ENCODE measurements at places on chromosomes 5 and 9. TPM values are rescaled to one million over a fixed set of nuclear protein-coding genes. Genes with fewer than 3 reads are reported as not detected.

The SLC36A3 gene
- not detected for total RNA-seq

The GRXCR2 gene
- total RNA-seq = not detected

The FAM163B gene
- not detected for total RNA-seq

The ACOT12 gene
- total RNA-seq = not detected

The CAVIN4 gene
- total RNA-seq = not detected

The SPATA6L gene
- total RNA-seq = 3.6 TPM

The LEAP2 gene
- 9.6 TPM for total RNA-seq

The PCDHAC1 gene
- 1.8 TPM for total RNA-seq

The CATSPER3 gene
- not detected for total RNA-seq

The AMACR gene
- 5.4 TPM for total RNA-seq

The PCDHA5 gene
- 4.0 TPM for total RNA-seq

The TSLP gene
- not detected for total RNA-seq

The ANXA2R gene
- total RNA-seq = 1.3 TPM

DNA sequence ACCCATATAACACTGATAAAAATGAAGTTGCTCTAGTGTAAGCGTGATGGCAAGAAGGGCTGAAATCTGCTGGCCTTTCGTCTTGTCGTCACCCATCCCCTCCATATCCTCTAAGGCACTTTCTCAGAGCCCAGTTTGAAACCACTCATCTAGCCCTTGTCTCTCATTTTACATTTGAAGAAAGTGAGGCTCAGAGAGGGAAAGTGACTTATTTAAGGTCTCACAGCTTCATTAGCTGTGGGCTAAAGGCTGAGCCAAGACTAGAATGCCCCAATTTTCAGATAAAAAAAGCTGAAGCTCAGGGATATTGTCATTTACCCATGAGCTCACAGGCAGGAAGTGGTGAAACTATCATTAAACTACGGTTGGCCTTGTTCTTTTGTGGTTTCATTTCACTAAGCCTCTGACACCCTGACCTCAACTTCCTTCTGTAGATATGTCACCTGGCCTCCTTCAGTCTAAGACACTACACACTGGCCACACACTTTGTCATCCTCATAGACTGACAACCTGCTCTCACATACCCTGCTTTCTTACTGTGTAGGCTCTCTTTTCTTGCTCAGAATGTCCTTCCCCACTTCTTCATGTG is 176.7 kb upstream of the DMAC1 start:
- H3K36me3 ChIP-seq = no peaks in the 10 kb centered on the region
- DNase-seq = peak; percentile 27
- no peak overlapping the region for H3K4me3 ChIP-seq
- H3K4me1 ChIP-seq = no peaks in the 10 kb centered on the region
- H3K27ac ChIP-seq = no peak overlapping the region

DNA sequence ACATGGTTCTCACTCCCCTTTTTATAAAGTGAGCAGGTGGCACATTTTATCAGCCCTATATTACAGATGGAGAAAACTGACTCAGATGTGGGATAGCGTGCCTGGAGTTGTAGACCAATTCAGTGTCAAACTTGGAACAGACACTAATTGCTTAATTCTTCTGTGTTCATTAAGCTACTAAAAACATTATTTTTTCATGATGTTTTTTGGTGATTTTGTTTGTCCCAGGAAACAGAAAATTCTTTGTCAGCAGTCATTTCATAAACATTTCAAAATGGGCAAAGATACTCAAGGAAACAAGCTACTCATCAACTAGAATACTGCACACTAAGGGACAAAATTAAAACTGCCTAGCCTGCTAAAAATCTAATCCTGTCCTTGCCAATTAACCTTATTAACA is 2.2 kb downstream of the ABHD17B start:
- H3K27ac ChIP-seq = no peak overlapping the region
- no peaks in the 10 kb centered on the region for H3K27me3 ChIP-seq
- DNase-seq = no peak

DNA sequence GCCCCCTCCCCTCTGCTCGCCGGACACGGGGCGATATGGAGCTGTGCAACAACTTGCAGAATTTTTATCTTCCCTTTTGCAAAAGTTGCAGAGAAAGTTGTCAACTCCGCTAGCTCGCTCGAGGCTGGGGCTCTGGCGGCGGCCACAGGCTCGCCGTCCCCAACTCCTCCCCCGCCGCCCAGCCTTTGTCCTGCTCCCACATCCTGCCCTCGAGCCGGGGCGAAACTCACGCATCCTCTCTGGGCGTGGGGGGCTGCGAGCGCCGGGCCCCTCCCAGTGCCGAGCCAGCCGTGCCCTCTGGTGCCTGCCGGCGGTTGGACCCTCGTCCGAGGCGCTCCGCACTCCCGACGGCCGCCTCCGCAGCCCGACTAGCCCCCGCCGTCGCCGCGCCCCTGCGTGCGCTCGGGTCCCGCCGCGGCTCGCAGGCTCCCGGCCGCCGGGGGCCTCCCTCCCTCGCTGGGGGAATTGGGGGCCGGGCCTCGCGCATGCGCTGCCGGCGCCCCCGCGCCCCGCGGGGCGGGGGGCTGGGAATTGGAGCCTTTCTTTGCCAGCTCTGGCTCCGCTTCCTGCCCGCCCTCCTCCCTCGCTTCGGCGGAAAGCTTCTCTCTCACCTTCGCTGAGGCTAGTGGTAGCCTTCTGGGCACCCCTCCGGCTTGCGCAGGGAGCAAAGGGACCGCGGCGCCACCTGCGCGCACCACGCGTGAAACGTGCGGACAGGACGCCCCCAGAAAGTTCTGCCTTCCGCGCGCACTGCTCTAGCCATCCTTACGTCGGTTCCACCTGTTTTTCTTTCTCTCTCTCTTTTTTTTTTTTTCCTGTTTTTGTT is at the start of gene CCNJL:
Gene CCNJL (minus strand): TSS at position 431 of the 826 bp plus-strand sequence. CDS start 641 bp downstream, outside the sequence.
- no peak within 1 kb of the TSS for H3K4me3 ChIP-seq
- H3K27me3 ChIP-seq = no peaks in the 10 kb centered on the region
- H3K36me3 ChIP-seq = no peaks in the 10 kb centered on the region
- peak; percentile 41 for DNase-seq
- peaks cover 17% of the 10 kb centered on the region for H3K4me1 ChIP-seq
- no peak within 1 kb of the TSS for H3K27ac ChIP-seq

GRCh38 chr9:123505496-123505895 is 149.5 kb downstream of the CRB2 start:
- H3K36me3 ChIP-seq = no peaks in the 10 kb centered on the region
- no peak overlapping the region for H3K27ac ChIP-seq
- H3K4me1 ChIP-seq = no peaks in the 10 kb centered on the region
- H3K4me3 ChIP-seq = no peak overlapping the region
- no peaks in the 10 kb centered on the region for H3K27me3 ChIP-seq

DNA sequence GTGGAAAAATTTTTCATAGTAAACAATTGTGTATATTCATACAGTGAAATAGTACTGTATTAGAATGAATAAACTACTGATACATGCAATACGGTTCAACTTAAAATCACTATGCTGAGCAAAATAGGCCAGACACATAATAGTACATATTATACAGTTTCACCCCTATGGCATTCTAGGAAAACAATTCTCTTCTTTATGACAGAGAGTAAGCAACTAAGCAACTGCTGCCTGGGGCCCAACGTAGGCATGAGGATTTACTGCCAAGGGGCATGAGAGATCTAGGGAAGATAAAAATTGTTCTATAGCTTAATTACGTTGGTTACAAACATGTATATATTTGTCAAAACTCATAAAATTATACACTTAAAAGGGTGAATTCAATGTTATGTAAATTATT is 180.2 kb downstream of the DRD1 start:
- H3K27ac ChIP-seq = no peak overlapping the region
- DNase-seq = no peak
- H3K36me3 ChIP-seq = no peaks in the 10 kb centered on the region
- H3K4me1 ChIP-seq = no peaks in the 10 kb centered on the region

DNA sequence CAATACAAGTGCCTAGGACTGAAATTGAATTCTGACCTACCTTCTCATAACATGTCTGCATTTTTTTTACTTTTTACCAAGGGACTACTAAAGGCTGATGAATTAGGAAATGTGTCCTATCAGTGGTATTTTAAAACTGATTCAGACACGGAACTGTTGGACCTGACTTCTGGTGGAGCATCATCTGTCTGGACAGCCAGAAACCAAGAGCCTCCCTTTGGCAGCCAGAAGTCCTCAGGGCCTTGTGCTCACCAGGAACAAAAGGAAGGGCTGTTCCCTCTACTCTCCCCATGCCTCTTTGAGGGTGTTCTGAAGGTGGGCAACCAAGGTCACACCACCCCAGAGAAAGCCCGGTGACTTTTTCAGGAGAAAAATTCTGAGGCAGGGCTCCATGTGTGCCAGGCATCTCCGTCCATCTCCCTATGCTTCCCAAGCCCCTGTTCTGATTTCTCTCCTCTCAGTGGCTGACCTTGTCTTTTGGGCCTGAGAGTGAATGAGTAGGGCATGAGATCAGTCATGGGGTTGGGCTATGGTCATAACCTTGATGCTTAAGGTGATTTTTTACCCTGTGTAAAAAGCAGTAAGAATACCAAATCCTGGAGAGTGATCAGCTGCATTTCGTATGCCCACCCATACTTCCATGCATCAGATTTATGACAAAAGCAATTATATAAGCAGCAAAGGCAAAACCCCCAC is 143.7 kb downstream of the SCAMP1 start:
- H3K4me1 ChIP-seq = peaks cover 38% of the 10 kb centered on the region
- no peaks in the 10 kb centered on the region for H3K27me3 ChIP-seq
- H3K36me3 ChIP-seq = no peaks in the 10 kb centered on the region
- no peak for DNase-seq
- H3K4me3 ChIP-seq = no peak overlapping the region

DNA sequence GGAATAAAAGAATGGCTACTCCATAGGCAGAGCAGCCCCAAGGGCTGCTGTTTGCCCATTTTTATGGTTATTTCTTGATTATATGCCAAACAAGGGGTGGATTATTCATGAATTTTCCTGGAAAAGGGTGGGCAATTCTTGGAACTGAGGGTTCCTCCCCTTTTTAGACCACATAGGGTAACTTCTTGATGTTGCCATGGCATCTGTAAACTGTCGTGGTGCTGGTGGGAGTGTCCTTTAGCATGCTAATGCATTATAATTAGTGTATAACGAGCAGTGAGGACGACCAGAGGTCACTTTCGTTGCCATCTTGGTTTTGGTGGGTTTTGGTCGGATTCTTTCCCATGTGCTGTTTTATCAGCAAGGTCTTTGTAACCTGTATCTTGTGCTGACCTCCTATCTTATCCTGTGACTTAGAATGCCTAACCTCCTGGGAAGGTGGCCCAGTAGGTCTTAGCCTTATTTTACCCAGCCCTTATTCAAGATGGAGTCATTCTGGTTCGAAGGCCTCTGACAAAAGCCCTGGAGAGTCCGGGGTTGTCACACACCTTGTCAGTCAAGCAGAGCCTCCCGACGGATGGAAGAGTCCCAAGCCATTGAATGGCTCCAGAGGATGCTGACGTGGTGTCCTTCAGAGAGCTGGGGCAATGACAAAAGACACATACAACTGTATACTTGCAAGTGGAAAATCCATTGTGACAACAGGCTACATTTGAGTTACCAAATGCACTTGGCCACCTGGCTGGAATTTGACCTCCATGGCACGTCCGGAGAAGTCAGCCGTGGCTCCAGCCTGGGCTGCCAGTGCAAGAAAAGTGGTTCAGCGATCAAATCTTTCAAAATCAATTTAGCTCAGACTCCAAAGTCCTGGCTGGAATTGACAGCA is 67.1 kb upstream of the CLINT1 start:
- no peak overlapping the region for H3K27ac ChIP-seq
- no peaks in the 10 kb centered on the region for H3K27me3 ChIP-seq
- H3K4me3 ChIP-seq = no peak overlapping the region
- DNase-seq = no peak
- peaks cover 8% of the 10 kb centered on the region for H3K4me1 ChIP-seq
- no peaks in the 10 kb centered on the region for H3K36me3 ChIP-seq

- no peak overlapping the region for H3K27ac ChIP-seq
- H3K4me1 ChIP-seq = peaks cover 10% of the 10 kb centered on the region
- peaks cover 67% of the 10 kb centered on the region for H3K27me3 ChIP-seq
- no peak overlapping the region for H3K4me3 ChIP-seq
- H3K36me3 ChIP-seq = no peaks in the 10 kb centered on the region
Measured at GRCh38 chr5:93603793-93604643, 21.0 kb downstream of the NR2F1 start.

GRCh38 chr9:81394881-81395675 is 294.3 kb downstream of the TLE1 start:
- no peaks in the 10 kb centered on the region for H3K4me1 ChIP-seq
- H3K27ac ChIP-seq = no peak overlapping the region
- H3K27me3 ChIP-seq = no peaks in the 10 kb centered on the region
- no peak for DNase-seq
- no peak overlapping the region for H3K4me3 ChIP-seq

- H3K4me3 ChIP-seq = no peak overlapping the region
- H3K27me3 ChIP-seq = no peaks in the 10 kb centered on the region
Measured at GRCh38 chr9:114307899-114308267, 15.0 kb upstream of the ORM1 start.

GRCh38 chr5:175576096-175576495 is 81.8 kb upstream of the HRH2 start:
- DNase-seq = no peak
- no peaks in the 10 kb centered on the region for H3K36me3 ChIP-seq
- H3K4me3 ChIP-seq = no peak overlapping the region
- peaks cover 8% of the 10 kb centered on the region for H3K27me3 ChIP-seq
- no peak overlapping the region for H3K27ac ChIP-seq

GRCh38 chr9:89330513-89330912 is 12.2 kb downstream of the SECISBP2 start:
- no peak overlapping the region for H3K4me3 ChIP-seq
- no peak for DNase-seq
- H3K27me3 ChIP-seq = no peaks in the 10 kb centered on the region
- peaks cover 42% of the 10 kb centered on the region for H3K36me3 ChIP-seq

- H3K27me3 ChIP-seq = no peaks in the 10 kb centered on the region
- no peak overlapping the region for H3K4me3 ChIP-seq
- H3K36me3 ChIP-seq = no peaks in the 10 kb centered on the region
Measured at GRCh38 chr5:121288781-121289180, 562.9 kb upstream of the FTMT start.

DNA sequence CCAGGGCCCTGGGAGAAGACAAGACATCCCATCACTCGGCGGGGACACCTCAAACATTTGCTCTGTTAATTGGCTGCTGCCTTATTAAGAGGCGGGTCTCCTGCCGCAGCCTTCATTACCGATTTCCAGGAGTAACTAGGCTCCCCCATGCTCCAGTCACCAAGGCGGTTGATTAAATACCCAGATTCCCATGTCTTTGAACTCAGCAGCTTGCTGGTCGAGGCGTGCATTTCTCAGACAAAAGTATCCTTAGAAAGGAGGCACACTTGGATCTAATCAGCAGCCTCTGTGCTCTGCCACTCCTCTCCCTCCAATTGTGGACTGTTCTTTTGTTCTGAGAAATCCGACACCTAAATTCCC is 228.8 kb downstream of the FSTL4 start:
- no peak overlapping the region for H3K27ac ChIP-seq
- H3K36me3 ChIP-seq = no peaks in the 10 kb centered on the region
- H3K4me3 ChIP-seq = no peak overlapping the region
- H3K4me1 ChIP-seq = no peaks in the 10 kb centered on the region

DNA sequence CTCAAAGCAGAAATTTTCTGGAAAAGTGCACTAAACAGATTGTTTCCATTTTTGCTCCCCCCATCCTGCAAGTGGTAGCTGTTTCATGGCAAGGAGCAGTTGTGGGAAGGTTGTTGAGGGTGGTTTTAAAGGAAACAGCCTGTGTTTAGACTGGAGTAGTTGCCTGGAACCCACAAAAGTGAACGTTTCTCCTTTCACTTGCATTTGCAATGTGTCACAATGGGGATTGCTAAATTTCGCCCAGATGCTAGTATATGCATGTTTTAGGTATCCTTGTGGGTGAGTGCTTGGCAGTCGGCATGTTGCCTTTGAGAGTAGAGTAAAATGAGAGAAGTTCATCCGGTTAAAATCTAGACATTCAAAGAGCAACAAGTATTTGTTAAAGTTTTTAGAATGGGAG is 1099.9 kb upstream of the DMAC1 start:
- no peaks in the 10 kb centered on the region for H3K27me3 ChIP-seq
- no peak for DNase-seq
- H3K4me3 ChIP-seq = no peak overlapping the region
- H3K27ac ChIP-seq = no peak overlapping the region
- H3K36me3 ChIP-seq = no peaks in the 10 kb centered on the region

All from body of pancreas (tissue), 4 donors.